Left cardiac atrium (tissue), 4 donors: ENCODE measurements at places on chromosomes 7 and 10.

DNA sequence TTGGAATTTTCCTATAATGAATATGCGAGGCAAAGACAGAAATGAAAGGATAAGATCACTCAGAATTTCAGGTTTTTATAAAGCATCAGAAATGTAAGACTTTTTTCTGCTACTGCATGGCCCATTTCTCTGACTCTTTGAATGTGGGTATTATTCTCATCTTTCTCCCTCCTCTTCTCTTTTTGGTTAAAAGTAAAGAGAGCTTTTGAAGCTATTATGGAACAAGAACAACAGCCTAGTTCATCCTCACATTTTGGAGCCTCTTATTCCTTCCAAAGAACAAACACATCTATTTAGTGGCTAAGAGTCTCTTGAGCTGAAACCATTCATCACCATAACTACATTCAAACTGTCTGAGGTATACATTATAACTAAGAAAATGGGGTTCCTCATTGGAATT lies 19.4 kb upstream of the ATRNL1 start:
- no peak for DNase-seq

DNA sequence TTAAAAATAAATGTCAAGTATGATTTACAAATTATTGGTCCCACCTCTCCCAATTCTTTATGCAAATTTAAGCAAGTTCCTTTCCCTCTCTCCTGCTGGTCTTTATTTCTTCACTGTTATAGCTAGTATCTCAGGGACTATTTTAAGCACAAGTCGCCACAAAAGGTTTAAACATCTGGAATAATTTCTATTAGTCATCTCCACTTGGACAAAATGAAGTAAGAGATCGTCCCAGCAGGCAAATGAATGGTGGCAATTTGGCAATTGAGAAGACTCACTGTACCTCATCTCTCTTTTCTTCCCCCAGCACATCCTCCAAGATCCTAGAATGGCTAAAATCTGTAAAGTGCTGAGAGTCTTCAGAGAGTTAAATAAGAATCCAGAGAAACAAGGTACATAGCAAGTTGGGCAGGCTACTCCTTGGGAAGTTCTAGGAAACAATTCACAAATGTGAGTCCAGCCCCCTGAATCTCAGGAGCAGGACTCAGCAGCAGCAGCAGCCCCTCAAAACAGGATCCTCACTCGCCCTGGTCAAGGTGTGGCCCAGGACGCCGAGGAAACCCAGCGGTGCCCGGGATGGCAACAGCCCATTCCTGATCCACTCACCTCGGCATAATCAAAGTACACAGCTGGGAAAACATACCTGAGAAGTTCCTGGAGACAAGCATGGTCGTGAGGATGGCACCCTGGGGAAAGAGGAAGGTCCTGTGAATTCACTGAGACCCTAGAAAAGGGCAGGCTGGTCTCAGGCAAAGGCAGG lies 30.3 kb upstream of the NDST2 start:
- no peak for DNase-seq

- DNase-seq: no peak
Observed at GRCh38 chr10:131723297-131724168, 177.3 kb upstream of the PPP2R2D start.

DNA sequence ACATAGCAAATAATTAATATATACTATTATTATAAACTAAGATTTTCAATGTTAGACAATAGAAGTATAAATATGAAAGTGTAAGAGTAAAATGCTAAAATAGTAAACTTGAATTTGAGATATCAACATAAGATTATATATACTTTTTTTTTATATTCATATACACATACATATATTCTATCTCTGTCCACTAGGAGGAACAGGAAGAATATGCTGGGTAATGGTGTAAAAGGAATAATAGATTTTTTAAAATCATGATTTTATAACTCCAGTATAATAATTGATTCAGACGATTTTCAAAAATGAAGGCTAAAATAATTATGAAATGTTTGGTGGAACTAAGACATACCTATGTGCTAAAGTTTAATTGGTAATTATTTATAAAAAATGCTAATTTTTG lies 37.7 kb downstream of the AGMO start:
- no peak for DNase-seq

GRCh38 chr7:20238754-20239324 lies 21.7 kb upstream of the MACC1 start:
- no peak for DNase-seq

DNA sequence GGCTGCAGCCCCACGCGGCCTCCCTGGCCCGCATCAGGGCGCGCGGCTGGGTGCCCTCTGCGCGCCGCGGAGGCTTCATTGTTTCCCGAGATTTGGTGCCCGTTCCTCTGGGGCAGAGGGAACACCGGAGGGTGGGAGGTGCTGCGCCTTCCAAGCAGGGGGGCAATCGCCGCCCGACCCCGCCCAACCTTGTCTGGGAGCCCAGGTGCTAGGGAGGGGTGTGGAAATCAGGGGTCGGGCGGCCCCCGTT lies 1.0 kb upstream of the NRP1 start:
- no peak for DNase-seq

DNA sequence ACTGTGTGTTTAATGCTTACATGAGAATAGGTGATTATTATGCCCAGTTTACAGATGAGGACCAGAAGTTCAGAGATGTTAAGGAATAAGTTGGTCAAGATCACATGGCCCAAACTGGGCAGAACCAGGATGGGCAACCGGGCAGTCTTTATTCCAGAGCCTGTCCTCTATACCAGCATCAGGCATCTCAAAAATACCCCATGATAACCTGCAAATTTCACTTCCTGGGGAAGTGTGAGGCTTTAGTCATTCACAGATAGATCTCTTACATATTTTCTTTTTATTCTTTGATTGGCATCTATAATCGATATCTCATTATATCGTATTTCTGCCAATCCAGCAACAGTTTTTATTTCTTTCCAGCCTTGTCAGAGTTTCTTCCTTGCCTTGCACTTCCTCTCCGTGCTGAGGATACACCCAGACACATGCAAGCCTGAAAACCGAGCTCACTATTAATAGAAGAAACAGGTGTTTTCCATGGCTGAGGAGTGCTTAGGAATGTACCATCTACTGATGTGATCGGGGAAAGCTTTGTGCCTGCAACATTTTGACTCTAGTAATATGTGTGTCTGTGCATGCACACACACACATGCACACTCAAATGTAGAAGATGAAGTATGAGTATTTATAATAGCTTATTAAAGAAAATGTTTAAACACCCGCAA lies 82.4 kb downstream of the CREM start:
- no peak for DNase-seq

DNA sequence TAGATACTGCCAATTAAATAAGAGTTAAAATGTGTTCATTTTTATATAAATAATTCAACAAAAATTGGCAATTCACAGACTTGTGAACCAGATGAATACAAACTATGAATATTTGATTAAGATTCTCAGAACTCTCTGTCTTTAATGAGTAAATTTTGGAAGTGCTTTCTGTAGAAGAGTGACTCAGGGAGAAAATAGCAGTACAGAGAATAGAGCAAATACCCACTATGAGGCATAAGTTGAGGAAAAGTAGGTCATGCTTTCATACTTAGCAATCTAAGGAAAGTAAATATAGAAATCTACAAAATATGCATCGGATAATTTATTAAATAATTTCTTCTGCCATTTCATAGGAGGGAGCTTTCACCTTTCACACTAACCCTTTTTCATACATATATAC lies 117.7 kb upstream of the TMEM106B start:
- DNase-seq: no peak

DNA sequence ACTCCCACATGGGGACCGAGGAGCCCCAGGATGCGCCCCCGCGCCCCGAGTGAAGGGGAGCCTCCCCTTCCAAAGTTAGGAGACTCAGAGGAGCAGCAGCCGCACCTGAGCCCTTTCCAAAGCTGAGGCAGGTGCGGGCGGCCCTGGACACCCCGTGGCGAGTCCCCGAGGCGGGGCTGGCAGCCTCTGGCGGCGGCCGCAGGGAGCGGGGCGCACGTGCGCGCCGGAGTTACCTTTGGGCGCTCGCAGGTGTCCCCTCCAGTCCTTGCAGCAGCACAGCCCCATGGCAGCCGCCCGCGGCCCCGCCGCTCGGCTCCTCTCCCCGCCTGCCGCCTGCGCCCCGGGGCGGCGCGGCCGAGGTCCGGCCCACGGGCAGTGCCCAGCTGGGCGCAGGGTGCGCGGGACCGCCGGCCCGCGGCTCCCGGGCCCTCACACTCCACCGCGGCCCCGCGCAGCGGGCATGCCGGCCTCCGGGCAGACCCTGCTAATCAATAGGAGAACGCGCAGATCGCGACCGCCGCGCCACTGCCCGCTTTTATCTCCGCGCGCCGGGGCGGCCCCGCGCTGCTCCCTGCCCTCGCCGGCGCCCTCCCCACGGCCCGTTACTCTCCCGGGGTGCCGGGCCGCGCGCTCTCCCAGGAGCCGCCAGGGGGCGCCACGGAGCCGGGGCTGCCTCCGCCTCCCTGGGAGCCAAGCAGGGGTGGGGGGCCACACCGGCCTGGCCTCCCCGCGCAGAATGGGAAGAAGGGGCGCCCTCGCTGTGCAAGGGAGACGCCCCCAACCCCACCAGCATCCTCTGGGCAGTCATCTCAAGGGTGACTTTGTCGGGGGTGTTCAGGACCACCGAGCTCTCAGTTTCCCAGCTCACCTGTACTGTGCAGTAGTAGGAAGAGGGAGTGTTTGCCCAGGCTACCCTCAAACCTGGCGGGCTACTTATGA lies 80.8 kb downstream of the ARHGAP22 start:
- DNase-seq: no peak

- no peak for DNase-seq
Observed at GRCh38 chr7:10076660-10077300, 896.9 kb upstream of the PHF14 start.

DNA sequence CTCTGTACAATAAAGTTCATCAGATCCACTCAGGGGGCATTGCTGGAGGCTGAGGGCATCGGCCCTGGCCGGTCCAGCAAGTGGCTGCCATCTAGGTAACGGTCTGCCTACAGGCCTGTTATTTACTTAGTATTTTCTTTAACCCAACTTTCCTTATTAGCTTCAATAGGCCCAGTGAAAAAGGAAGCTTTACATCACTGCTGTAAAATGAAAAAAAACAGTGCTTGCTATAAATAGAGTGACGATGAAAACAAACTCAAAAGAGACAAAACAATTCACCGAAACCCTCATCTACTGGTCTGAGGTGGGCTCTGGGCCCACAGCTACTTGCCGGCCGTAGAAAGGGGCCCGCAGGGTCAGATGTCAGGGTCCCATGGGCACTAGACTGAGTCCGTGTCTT lies 192.5 kb downstream of the ELFN1 start:
- no peak for DNase-seq

- no peak for DNase-seq
Observed at GRCh38 chr7:145212050-145212449, 376.2 kb upstream of the TPK1 start.

- no peak for DNase-seq
Observed at GRCh38 chr10:29748109-29748650, 113.4 kb upstream of the SVIL start.

- DNase-seq: no peak
Observed at GRCh38 chr10:121736315-121737130, 138.3 kb upstream of the FGFR2 start.

GRCh38 chr7:105002-105401 lies 87.4 kb upstream of the FAM20C start:
- DNase-seq: no peak

GRCh38 chr10:70683601-70683934 lies 11.3 kb downstream of the ADAMTS14 start:
- no peak for DNase-seq

GRCh38 chr7:105715528-105715927 lies 134.2 kb upstream of the EFCAB10 start:
- no peak for DNase-seq

DNA sequence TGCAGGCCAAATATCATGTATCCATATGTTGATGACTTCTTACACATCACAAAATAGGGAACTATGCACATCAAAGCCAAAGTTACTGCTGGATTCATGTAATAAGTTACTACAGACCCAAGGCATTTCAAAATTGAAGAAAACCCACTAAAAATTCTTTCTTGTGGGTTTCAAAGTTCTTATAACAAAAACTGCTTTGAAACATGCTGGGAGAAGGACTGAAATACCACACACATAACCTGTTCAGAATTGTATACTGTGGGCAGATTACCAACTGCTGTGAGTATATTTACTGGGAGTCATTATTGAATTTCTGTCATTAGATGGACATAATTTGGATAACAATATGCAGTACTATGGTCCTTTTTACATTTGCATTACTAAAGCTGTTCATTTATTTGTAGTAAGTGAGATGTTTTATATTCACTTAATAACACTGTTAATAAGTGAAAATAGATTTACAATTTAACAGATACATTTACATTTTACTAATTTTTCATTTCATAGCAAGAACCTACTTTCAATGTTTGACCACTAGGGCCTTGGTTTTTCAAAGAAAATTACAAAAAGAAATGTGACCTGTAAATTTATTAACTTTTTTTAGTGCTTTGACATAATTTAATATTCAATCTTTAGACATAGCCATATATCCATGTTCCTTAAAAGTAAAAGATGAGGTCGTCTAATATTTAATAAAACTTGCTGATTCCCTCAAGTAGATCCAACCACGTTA lies 132.6 kb downstream of the MAGI2 start:
- no peak for DNase-seq

DNA sequence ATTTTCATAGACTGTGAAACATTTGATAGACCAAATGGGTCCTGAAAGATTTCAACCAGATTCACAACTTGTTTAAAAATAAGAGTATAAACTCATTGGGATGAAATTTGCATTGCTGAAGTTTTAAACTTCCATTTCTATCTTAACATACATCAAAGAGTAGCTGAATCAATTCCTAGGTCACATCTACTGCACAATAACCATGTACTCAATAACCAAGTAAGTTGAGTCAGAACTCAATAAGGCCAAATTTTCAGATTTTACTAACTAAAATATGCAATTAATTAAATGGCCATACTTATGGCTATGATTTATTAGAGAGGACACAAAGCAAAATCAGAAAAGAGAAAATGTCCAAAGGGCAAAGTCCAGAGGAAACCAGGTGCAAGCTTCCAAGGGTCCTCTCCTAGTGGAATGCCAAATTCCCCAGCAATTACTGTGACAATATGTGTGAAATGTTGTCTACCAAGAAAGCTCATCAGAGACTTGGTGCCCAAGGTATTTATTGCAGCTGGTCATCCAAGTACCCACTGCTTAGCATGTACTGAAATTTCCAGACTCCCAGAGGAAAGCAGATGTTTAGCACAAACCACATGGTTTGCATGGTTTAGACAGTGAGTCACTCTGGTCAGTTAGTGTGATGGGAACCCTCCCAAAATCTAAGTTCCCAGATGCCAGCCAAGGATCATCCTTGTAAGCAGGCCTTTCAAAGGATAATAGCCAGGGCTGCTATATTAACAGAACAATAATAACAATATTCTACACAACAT lies 238.9 kb downstream of the IPMK start:
- no peak for DNase-seq

DNA sequence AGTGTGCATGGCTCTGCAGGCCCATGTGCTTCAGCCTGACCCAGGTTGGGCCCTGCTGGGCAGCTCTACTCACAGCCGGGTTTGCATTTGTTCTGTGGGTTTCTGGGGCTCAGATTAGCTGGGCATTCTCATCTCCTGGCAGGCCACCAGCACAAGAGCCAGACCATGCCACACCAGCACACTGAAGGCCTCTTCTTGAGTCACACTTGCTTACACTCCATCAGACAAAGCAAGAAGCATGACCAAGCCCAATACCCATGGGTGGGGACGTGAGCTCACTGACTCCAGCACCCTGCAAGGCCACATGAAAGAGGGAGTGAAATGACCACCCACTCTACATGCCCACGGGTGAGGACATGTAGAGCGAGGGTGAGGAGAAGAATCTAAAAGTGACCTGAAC lies 257.8 kb upstream of the PPP2R2D start:
- DNase-seq: no peak

GRCh38 chr7:110988890-110989501 lies 101.9 kb upstream of the LRRN3 start:
- no peak for DNase-seq
